Ascending aorta (tissue), 2 donors: ENCODE measurements at places on chromosomes 11 and 22.

DNA sequence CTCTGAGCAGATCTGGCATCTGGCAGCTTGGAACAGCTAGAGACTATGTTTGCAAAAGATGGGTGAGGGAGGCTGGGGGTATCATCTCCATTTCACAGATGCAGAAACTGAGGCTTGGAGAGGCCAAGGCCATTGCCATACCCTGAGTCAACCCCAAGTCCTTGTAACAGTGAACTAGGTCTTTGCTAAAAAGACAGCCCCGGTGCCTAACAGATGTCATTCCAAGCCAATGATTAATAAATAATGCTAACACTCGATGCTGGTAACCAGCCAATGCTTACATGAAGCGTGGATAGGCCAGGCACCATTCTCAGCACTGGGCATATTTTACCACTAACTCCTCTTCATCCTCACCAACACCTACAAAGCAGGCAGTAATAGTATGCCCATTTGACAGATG is 164.0 kb downstream of the MN1 start:
- no peak for DNase-seq

- no peak for DNase-seq
These were observed 32.1 kb downstream of the KCNJ4 start for GRCh38 chr22:38422611-38423511.

GRCh38 chr11:123251657-123252344 is 56.8 kb upstream of the CLMP start:
- DNase-seq, result peak; percentile 66

DNA sequence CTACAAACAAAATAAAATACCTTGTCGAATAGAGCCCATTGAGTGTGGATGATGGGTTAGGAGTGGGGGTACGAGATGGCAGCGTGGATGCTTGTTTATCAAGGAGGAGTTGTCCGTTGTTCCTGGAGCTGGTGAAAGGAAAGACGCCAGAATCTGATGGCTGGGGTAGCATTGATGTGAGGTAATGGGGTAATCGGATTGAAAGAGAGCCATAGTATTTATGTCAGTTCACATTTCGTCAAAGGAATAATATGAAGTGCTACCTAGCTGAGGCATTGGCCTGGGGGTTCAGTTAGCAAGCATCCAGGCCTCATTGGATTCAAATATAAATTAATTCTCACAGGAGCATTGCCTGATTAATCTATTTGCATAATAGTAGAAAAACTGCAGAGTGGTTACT is 16.9 kb upstream of the DBX1 start:
- DNase-seq, result no peak

GRCh38 chr11:45815747-45816146 is 10.8 kb downstream of the SLC35C1 start:
- no peak for DNase-seq
